Bronchial smooth muscle cell (primary cell): ENCODE measurements at places on chromosomes 2 and 18. TPM values are rescaled to one million over a fixed set of nuclear protein-coding genes. Genes with fewer than 3 reads are reported as not detected.

The TMX3 gene
- 65.1 and 68.4 TPM in 2 replicates for total RNA-seq

The SERPINB13 gene
- 0.16 TPM in 1 of 2 replicates, not detected in the other for total RNA-seq

The CIB4 gene
- not detected in 2 replicates for total RNA-seq

The RESP18 gene
- total RNA-seq, result not detected in 2 replicates

The BMP10 gene
- total RNA-seq, result not detected in 2 replicates

The TSPYL6 gene
- total RNA-seq, result not detected in 2 replicates

The MEX3C gene
- 23.8 and 24.9 TPM in 2 replicates for total RNA-seq

The TDRD15 gene
- total RNA-seq, result not detected in 2 replicates

The TRIM54 gene
- total RNA-seq, result 0.09 TPM in 1 of 2 replicates, not detected in the other

The FAM228A gene
- 0.09 and 0.47 TPM in 2 replicates for total RNA-seq

The PJVK gene
- total RNA-seq, result 3.3 and 3.4 TPM in 2 replicates

The HOXD1 gene
- total RNA-seq, result not detected in 2 replicates

The MROH2A gene
- under 0.01 TPM in 1 of 2 replicates, not detected in the other for total RNA-seq

The DES gene
- 2.4 and 2.7 TPM in 2 replicates for total RNA-seq

The SLC16A14 gene
- total RNA-seq, result 1.7 and 6.1 TPM in 2 replicates

The RBMS1 gene
- 63.5 and 78.7 TPM in 2 replicates for total RNA-seq

The CDKL4 gene
- total RNA-seq, result 2.7 and 4.3 TPM in 2 replicates

The SLC38A11 gene
- total RNA-seq, result 0.09 and 0.47 TPM in 2 replicates

The ENOSF1 gene
- total RNA-seq, result 36.4 and 37.5 TPM in 2 replicates

The HJURP gene
- total RNA-seq, result 0.26 and 3.0 TPM in 2 replicates

The WDR75 gene
- total RNA-seq, result 29.6 and 40.8 TPM in 2 replicates

The HOXD8 gene
- not detected in 2 replicates for total RNA-seq

The ABHD1 gene
- 0.16 TPM in 1 of 2 replicates, not detected in the other for total RNA-seq

The DSC2 gene
- under 0.01 and 0.09 TPM in 2 replicates for total RNA-seq

The NEUROD1 gene
- total RNA-seq, result not detected in 2 replicates

The LCT gene
- total RNA-seq, result under 0.01 and 0.09 TPM in 2 replicates

The TRIP12 gene
- 228 and 276 TPM in 2 replicates for total RNA-seq

The GPR45 gene
- total RNA-seq, result not detected in 2 replicates

The PCARE gene
- not detected in 2 replicates for total RNA-seq

The KCNK3 gene
- total RNA-seq, result under 0.01 TPM in 1 of 2 replicates, not detected in the other

The CASP8 gene
- total RNA-seq, result 24.3 and 26.6 TPM in 2 replicates

The MORN2 gene
- 22.2 and 22.4 TPM in 2 replicates for total RNA-seq
